ENCODE measurements at places on chromosomes 16 and 17.
A peak's percentile ranks its signal among the peaks of the same experiment; 100 is the strongest.

GRCh38 chr16:70551788-70552187, 28.2 kb downstream of the SF3B3 start:
- DNase-seq, result no peak

DNA sequence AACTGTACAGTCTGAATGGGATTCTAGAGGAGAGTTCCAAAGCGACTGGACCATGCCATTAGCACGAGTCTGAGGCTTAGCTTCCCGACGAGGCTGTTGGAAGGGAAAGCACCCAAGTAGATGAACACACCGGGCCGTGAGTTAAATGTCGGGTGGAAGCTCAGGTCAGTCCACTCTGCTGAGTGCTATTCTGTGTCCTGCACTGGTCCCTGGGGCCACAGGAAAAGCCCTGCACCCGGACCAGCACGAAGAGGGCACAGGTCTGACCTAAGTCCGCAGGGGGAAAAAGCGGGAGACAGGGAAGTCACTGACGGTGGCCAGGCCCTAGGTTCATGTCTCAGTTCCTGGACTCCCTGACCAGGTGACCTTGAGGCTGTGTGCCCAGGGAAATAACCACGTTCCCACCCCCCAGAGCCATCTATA, 44.1 kb upstream of the RBFOX3 start:
- peak; percentile 2 for DNase-seq

DNA sequence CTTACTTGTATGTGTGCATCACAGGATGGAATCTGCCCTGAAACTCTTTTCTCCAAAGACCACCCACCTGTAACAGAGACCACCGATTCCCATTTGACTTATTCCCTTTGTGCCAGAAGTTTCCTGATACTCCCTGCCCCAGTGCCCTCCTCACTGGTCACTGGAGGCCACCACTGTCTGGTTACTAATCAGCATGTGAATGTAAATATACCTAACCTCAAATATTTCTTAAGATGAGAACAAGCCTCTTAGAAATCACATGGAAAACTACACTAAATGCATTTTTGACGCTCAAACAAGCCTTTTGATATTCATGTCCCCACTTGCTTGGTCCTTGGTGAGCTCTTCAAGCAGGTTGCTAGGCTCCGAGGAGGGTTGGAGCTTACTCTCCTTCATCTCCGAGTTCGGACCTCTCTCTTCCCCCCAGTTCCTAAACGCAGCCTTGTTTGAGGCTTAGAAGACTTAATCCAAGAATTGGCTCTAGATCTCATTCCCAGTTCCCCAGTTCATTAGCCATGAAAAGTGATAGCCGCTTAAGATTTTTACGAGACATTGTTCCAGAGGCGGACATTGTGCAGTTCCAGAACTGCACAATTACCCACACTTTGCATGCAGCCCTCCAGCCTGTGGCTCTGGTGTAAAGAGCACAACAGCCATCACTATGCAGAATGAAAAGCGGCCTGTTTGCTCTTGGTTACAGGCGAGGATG, 579.2 kb upstream of the PSMD7 start:
- DNase-seq, result no peak

GRCh38 chr16:16790597-16790996, 411.7 kb downstream of the NPIPA7 start:
- no peak for DNase-seq

DNA sequence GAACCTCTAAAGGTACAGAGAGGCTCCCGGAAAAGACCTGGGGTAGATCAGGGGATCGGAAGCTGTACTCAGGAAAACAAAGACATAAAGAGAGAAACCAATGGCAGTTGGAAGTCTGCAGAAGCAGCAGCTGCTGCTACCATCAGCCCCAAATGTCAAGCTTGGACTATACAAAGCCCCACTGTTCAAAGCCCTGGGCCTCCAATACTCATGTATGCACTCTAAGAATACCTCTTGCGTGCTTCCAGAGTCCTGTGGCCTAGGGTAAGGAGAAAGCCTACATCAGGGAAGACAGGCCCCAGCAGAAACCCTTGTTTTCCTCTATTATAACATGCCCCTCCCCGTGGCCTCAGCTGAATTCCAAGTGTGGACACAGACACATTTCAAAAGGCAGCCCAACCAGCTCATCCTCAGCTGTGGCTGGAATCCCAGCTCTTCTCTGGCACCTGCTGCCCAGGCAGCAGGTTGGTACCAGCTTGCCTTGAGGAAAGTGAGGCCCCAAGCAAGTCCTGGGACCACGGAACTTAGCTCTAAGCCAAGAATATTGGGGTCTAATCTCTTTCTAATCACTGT, 19.3 kb upstream of the MTMR4 start:
- DNase-seq, result no peak

GRCh38 chr17:21517538-21518293, 141.6 kb downstream of the KCNJ12 start:
- no peak for DNase-seq

DNA sequence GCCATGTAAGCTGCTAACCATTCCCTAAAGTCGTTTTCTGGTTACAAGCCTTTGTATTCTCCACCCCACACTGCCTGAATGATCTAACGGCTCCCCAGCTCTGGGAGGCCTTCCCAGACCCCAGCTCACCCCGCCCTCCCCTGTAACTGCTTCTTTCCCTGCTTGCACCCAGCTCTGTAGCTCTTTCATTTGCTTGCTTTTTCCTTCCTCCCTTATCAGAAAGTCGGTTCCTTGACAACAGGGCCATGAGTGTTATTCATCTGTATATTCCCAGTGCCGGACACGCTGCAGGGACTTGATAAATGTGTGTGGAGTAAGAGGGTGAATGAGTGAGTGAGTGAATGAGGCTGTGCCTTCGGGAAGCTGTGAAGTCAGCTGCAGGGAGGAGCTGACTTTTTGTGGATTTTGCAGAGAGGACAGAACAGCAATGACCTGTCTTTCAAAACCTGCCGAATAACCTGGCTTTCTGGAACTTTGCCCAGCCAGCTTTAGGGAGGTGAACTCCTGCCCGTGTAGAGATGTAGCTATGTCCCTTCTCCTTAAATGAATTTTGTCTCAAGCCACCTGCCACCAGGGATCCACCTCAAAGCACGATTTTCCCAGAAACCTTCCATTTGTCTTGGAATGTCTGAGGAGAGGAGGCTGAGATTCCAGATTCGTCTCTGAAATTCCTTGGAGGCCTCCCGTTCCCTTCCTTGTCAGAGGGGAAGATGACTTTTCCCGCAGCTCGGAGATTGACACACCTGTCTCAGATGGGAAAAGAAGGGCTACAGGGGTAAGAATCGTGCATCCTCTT, 20.0 kb upstream of the CACNG4 start:
- DNase-seq, result no peak

DNA sequence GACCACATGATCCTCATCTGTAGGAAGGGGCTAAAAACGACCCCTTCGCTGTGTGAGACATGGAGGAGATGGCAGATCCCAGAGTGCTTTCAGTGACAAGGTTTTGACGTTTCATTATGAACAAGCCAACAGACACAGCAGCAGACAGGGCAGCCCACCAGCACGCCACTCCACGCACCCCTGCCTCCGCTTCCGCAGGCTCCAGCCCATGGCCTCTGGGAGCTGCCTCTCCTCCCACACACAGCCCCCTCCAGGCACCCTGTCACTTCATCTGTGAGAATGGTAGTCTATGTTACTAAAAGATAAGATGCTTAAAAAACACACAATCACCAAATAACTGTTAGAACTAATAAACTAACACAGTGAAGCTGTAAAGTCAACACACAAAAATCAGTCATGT, 12.3 kb upstream of the ADCY7 start:
- no peak for DNase-seq

- no peak for DNase-seq
These were observed 34.5 kb downstream of the ACTG1 start for GRCh38 chr17:81478119-81478518.

GRCh38 chr16:583470-583814, 6.4 kb upstream of the RAB40C start:
- no peak for DNase-seq

- peak; percentile 72 for DNase-seq
These were observed 10.6 kb upstream of the AURKB start for GRCh38 chr17:8220783-8221662.

- DNase-seq, result no peak
These were observed at the start of gene FOXF1 for GRCh38 chr16:86510465-86511261. FOXF1 (plus strand) TSS chr16:86510527; CDS start chr16:86510570, 43 bp downstream.

- peak; percentile 41 for DNase-seq
These were observed 9.1 kb downstream of the PSMB3 start for GRCh38 chr17:38761612-38762011.

DNA sequence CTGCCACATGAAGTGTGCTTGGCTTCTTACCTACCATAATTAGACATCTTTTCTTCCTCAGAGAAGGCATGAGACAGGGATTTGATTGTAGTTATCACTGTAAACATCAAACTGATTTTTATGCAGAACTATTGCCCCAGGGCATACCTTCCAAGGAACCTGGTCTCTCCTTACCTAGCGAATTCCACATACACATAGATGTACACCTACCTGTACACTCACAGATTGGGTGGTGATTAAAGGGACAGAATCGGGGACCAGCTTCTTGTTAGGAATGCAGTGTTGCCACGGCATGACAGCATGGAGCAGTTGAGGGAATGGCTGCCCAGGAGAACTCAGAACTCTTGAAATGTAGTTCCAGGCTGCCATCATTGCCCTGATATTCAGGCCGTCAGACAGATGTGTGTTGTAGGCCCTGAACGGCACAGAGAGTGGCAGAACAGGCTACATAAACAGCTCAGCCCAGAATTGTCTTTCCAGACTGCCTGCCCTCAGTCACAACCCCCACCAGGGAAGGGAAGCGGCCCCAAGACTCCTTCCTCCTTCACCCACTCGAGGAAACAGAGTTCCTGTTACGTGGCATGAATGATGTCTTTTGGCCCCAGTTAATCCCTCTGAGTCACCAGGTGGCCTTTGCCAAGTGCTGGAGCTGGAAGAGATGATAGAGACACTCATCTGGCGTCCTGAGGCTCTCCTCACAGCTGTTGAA, 17.8 kb upstream of the NAGLU start:
- no peak for DNase-seq

DNA sequence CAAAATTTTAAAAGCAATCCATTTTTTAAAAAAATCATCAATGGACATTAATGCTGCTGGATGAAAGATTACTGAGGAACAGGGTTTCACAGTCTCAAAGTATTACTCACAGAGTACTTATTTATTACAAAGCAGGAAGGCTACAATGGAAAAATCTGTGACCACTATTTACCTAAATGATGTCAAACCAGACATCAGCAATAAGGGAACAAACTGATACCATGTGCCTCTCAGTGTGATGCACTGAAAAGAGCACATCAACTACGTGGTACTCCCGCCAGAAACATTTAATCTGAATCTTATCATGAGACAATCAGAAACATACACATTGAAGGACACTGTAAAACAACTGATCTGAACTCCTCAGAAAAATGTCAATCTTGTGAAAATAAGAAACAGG, 124.2 kb downstream of the PARN start:
- DNase-seq, result no peak

- DNase-seq, result no peak
These were observed 33.4 kb downstream of the CDH13 start for GRCh38 chr16:82660075-82660645.

GRCh38 chr16:4301177-4301576, 14.7 kb upstream of the GLIS2 start:
- DNase-seq, result no peak

DNA sequence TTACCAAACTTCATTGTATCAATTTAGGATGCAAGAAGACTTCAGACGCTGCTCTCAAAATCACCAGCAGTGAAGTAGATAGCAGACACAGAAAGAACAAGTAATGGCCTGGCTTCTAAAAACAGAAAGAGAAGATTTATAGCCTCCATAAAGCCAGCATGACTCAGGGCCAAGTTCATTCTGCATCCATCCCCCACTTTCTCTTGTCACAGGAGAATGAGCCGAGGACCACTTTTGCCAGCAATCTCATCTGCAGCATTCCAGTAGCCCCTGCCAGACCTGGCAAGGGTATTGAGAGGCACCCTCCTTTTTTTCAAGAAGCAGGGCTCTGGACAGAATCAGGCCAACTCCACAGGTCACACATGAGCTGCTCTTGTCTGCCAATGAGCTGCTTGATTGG, 355.4 kb upstream of the SOX9 start:
- DNase-seq, result peak; percentile 17

GRCh38 chr17:31250229-31250628, 46.8 kb downstream of the OMG start:
- DNase-seq, result no peak

DNA sequence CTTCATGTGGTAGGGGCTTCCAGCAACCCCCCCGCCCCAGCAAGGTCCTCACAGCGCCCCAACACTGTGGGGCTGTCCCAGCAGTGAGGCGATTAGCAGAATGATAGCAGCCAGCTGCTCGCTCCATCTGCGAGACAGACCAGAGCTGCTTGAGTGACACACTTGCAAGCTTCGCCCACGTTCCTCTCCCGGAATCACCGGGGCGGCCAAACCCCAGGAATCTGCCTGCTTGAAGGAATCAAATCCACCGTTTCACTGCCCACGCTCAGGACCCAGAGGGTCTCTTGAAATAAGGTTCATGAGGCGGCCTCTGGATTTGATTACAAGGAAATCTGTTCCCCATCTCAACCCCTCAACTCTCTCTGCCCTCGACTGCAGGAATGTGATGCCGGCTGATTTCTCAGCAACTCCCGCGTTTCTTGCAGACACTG, 356.0 kb downstream of the C16orf95 start:
- DNase-seq, result no peak

DNA sequence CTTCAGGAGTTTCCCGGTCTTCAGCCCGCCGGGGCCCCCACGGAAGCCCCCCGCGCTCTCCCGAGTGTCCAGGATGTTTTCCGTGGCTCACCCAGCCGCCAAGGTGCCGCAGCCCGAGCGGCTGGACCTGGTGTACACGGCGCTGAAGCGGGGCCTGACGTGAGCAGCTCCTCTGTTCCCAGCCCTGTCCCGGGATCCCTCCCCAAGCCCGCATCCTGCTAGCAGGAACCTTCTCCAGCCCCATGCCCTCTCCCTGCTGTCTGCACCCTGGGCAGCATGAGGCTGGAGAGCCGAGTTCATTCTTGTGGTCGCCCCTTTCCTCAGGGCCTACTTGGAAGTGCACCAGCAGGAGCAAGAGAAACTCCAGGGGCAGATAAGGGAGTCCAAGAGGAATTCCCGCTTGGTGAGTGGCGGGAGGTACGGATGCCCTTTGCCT, 10.1 kb downstream of the RIPOR1 start:
- no peak for DNase-seq
